HCEC 1CT (cell line): ENCODE measurements at places on chromosomes 2 and 18.

DNA sequence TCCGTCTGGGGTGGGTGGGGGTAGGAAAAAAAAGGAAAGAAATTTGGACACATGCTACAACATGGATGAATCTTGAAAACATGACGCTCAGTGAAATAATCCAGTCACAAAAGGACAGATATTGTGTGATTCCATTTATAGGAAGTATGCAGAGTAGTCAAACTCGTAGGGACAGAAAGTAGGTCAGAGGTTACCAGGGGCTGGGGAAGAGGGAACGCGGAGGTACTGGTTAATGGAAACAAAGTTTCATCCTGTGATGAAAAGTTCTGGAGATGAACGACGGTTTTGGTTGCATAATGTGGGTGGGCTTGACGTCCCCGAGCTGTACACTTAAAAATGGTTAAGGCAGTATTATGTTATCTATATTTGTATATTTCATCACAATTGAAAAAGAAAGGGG is 4.5 kb upstream of the SFTPB start:
- DNase-seq = no peak

DNA sequence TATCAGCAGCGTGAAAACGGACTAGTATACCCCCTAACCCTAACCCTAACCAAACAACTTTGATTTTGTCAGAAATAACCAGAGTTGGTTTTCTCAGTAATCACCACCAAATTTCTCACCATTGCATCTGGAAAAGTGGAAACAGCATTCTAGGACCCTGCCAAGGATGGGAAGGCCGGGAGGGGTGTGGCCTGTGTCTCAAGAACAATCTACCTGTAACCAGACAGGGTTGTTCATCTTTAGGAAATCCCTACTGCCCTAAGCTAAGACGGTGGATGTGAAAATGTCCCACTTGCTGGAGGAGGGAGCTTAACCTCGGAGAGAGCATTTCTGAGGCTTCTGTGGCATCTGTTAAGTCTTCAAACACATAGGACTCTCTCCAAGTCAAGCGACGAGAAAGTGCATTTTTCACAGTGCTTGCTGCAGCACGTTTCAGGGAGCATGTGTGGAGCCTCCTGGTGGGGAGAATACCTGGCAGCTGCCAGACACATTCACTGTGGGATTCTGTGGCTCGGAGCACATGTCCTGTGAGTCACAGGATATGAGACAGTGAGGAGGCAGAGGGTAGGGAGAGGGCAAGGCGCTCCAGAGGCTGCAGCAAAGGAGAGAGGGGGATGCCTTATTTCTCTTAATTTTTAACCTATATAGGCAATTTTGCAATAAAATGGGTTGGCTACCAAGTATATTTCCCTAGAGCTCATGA is 207.5 kb downstream of the SPP2 start:
- DNase-seq = peak; percentile 99

DNA sequence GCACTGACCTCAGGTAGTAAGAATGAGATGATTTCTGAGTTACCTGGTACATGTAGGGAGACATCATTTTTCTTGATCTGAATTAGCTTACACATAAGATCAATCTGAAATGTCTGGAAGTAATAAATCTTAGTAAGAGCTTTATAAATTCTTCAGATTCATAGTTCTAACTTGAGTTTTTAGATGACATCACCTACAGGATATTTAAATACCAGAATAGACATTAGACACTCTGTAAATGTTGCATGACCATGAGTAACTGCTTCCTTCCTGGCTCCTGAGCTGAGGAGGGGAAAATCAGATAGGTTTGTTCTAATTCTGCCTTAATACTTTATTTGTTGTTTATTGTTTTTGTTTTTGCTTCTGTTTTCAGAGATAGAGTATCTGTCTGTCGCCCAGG is 181.8 kb downstream of the PHLPP1 start:
- DNase-seq = peak; percentile 83

DNA sequence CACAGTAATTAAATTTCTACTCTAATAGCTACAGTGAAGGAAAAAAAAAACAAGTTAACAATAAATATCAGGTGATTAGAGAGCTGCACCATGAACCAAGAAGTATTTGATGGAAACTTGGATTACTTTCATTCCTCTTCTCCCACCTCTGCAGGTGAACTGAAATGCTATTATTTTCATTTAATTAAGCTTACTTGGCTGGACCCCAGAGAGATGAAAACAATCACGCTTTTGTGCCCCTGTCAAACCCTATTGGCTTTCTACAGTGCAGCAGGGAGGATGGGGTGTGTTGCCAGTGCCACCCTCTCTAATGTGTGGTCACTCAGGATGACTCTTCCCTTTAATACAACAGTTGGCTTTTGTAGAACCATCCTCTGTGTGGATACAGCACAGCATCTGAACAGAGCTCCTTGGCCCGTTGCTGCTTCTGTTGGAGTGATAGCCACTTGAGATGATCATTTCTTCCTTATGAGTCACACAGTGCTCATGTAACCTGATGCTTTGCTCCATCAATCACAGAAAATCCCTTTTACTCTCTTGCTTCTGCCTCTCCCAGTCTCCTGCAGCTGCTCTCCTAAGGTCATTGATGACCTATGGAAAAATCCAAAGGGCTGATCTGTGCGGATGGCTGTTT is 5.5 kb upstream of the ARL4C start:
- peak; percentile 87 for DNase-seq

DNA sequence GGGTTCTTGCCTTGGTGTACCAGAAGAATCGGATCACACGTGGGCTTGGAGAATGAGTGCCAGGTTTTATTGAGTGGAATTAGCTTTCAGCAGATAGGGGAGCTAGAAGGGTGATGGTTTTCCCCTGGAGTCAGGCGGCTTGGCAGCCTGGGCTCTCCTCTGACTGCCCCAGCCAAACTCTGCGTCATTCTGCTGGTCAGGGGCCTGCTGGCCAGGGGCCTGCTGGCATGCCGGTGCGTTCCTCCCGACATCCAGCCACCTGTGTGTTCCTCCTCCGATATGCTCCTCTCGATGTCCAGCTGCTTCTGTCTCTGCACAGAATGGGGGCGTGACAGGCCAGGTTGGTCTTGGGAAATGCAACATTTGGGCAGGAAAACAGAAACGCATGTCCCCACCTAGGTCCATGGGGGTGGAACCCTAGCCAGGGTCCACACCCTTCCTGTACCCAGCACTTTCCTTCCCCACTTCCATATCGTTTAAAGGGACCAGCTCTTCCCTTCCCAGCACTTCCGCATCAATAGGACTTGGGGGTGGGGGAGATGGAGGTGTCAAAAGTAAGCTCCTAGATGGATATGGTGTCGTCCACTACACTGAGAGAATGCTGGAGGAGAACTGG is 85.3 kb downstream of the VWA3B start:
- DNase-seq = no peak

DNA sequence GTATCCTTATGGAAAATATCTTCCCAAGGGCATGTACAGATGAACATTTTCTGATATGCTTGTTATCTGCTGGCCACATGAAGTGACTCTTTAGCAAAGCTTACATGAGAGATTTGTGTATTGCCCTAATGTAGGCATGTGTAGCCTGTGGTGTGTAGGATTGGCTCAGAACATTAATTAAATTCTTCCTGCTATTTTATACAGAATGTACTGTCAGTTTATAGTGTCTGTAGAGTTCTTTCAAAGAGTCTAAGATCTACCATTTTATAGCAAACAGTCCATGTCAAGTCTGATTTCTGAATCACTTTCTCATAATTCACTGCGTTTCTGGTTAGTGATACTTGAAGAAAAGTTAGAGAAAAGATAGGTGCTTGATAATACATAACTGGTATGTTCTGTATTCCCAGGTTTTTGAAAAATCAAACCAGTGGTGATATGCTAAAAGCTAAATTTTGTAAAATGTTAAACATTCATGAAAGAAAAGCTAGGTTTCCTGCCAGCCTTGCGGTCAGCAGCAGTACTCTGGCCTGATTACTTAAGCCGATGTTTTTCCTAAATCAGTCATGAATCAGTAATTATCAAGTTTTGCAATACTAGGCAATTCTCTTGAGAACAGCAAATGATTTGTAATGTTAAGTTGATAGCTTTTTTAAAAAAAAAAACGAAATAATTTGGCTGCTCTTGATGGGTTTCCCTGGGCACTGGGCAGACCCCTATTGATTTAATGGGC is 30.9 kb upstream of the EFEMP1 start:
- DNase-seq = peak; percentile 70
